Cardiac septum (tissue), 1 donor: ENCODE measurements at places on chromosomes 13 and 19. TPM values are rescaled to one million over a fixed set of nuclear protein-coding genes. Genes with fewer than 3 reads are reported as not detected.

RNASEH2B gene
- total RNA-seq = 37.2 TPM

ZNF554 gene
- 5.6 TPM for total RNA-seq

C19orf38 gene
- total RNA-seq = 0.32 TPM

IZUMO2 gene
- total RNA-seq = not detected

OVOL3 gene
- total RNA-seq = not detected
